C1 segment of cervical spinal cord (tissue), 14 donors: ENCODE measurements at places on chromosomes 1 and 21.

GRCh38 chr1:193014400-193014799, 44.8 kb downstream of the UCHL5 start:
- DNase-seq = no peak

DNA sequence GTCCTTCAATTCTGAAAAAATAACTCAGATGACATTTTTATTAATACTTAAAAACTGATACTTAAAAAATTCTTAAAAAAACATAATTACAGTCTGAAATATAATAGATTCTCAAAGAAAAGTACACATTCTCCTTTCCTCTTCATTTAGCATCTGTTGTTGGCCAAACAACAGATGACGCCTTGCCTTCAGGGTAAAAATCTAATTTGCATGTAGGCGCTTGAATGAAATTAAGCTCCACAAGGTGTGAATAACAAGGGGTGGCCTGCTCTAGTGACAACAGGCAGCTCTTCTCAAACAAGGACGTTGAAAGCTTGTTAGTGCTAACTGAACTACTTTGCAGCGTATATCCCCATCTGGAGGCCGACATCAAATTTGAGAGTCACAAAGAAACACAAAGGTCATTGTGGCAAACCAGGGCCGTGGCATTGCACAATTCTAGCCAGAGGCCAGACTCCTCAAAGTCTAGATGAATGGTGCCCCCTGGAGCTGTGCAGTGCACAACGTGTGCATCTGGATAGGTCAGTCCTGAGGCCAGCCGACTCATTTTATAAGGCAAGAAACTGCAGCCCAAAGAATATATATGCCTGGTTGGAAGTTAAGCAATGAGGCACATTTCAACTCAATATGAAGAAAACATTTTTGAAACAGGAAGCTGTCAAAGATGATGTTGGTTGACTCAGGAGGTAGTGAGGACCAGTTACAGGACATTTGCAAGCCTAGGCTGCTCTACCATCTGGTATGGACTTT, 459.2 kb upstream of the RUNX1 start:
- DNase-seq = no peak

- DNase-seq = no peak
These were observed 133.7 kb upstream of the KCNK1 start for GRCh38 chr1:233480198-233480597.

DNA sequence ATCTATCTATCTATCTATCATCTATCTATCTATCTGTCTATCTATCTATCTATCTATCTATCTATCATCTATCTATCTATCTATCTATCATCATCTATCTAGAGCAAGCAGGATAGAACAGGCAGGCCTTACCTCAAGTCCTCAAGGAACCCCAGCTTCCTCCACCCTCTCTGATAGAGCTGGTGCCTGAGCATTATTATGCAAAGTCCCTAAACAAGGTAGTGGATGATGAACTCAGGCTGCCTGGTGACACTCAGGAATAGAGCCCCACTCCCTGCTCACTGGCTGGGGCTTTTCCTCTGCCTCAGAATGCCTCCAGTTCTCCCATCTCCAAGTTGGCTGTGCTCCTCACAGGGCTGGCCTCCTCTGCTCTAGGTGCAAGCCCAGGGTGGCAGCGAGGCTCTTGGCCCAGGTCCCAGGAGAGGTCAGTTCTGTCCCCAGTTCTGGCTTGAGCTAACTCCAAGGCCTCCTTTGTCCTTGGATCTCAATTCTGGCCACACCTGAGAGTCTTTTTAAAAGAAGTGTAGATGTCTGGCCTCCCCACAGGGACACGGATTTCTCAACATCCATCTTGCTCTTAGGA, 60.2 kb downstream of the PCP4 start:
- no peak for DNase-seq

DNA sequence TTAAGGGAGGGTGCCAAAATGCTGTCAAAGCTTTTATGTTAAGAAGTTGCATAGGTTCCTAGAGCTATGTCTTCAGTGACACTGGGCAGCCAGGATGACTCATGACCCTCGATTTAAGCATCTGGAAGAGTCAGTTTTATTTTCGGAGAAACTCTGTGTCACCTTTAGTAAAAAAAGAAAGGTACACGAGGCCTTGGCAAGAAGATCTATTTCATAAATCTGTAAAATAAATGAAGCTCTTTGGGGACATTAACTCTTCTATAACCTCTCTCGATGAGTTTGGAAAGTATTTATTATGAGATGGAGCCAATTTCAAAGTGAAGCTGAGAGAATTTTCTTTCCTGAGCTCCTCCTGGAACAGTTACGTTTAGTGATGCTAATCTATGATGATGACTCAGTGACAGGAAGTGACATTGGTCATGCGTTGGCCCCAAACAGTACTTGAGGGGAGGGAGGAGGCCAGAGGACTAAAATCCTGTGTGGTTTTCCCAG, 156.5 kb downstream of the HLX start:
- DNase-seq = no peak

- DNase-seq = no peak
These were observed 63.4 kb upstream of the L1TD1 start for GRCh38 chr1:62131093-62131725.
